ENCODE measurements at places on chromosomes 7 and 10. TPM values are rescaled to one million over a fixed set of nuclear protein-coding genes. Genes with fewer than 3 reads are reported as not detected.

LAMB1 gene
- total RNA-seq: 662 TPM

BAG3 gene
- total RNA-seq: 44.4 TPM

AFAP1L2 gene
- total RNA-seq: 0.51 TPM

SP4 gene
- 1.4 TPM for total RNA-seq

GTF2IRD1 gene
- 16.6 TPM for total RNA-seq

CCL24 gene
- total RNA-seq: not detected

TRIM74 gene
- not detected for total RNA-seq

OR6V1 gene
- total RNA-seq: not detected

MLXIPL gene
- total RNA-seq: 0.34 TPM

All from pericardium fibroblast (primary cell).